ENCODE measurements at places on chromosomes 5 and 9.

- peak; percentile 85 for DNase-seq
Observed at GRCh38 chr5:17219006-17219422, 1.6 kb downstream of the BASP1 start.

GRCh38 chr5:74389531-74390305, 250.8 kb downstream of the ENC1 start:
- no peak for DNase-seq

DNA sequence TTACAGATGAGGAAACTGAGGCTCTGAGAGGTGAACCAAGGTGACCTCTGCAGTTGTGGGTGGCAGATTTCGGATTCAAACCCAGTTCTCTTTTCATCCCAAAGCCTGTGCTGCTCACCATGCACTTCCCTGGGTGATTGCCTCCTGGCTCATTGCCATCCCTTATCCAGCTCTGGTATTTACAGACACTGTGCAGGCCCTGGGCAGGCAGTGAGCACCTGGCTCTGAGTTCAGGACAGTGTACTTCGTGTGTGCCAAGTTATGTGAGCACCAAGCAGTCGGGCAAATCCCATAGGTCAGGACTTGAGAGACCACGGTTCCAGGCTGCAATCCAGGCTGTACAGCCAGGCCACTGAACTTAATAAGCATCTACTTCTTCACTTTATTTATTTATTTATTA, 1.4 kb downstream of the LRSAM1 start:
- no peak for DNase-seq

GRCh38 chr5:123545506-123545905, 33.5 kb downstream of the CSNK1G3 start:
- no peak for DNase-seq

- DNase-seq: no peak
Observed at GRCh38 chr5:112342389-112342788, 76.7 kb downstream of the EPB41L4A start.

DNA sequence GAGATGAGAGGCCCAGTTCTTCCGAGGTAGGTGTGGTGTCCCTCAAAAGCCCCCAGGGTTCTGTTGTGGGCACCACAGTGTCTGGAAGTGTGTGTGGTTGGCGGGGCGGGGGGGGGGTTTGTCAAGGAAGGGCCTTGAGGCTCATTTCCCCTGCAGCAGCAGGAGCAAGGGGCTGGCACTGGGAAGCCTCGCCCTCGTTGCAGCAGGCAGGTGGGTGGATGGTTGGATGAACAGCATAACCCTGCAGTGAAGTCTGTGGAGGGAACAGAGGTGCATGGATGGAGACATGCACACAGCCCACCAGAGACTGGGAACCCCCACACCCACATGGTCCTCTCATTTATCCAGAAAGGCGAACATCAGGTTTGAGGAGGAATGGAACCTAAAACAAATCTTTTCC, 2.0 kb upstream of the SPATA31E1 start:
- DNase-seq: no peak
